ENCODE measurements at places on chromosomes 7 and 10.

- DNase-seq: no peak
Measured at GRCh38 chr10:71487726-71488125, 91.0 kb downstream of the CDH23 start.

DNA sequence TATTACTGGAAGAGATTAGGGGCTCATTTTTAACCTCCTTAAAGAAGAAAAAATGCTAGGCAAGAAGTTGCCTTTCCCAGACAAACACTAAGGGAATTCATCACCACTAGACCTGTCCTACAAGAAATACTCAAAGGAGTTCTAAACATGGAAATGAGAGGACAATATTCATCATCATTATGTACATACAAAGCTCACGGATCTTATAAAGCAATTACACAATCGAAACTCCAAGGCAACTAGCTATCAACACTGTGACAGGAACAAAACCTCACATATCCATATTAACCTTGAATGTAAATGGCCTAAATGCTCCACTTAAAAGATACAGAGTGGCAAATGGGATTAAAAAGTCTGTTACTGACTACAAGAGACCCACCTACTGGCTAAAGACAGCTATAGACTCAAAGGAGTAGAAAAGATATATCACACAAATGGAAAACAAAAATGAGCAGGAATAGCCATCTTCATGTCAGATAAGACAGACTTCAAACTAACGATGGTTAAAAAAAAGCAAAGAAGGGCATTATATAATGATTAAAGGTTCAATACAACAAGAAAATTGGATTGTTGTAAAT lies 246.6 kb downstream of the ADRA2A start:
- DNase-seq: no peak

GRCh38 chr7:107989618-107990373 lies 13.2 kb downstream of the LAMB1 start:
- DNase-seq: no peak

- no peak for DNase-seq
Measured at GRCh38 chr10:29947701-29948060, 111.7 kb downstream of the JCAD start.

DNA sequence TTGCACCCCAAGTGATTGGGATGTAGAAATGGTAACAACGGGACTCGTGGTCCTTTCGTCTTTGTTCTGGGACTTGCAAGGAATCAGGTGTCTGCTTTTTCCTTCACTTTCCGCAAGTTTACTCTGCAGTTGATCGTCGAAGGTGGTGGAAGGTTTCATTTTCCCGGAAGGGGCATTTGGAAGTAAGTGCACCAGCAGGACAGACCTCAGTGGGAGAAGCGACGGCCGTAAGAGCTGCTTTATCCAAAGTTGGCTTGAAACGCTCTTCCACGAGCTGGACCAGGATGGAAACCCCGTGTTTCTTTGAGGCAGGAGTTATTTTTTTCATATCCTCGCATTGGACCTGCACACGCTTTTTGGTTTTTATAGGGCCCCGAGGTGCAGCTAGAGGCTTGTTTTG lies 1.2 kb downstream of the BRI3 start:
- no peak for DNase-seq

GRCh38 chr10:101745074-101745696 lies 30.7 kb downstream of the FGF8 start:
- no peak for DNase-seq
